NCI-H1417 (cell line): ENCODE measurements at places on chromosomes 12 and 14.

DNA sequence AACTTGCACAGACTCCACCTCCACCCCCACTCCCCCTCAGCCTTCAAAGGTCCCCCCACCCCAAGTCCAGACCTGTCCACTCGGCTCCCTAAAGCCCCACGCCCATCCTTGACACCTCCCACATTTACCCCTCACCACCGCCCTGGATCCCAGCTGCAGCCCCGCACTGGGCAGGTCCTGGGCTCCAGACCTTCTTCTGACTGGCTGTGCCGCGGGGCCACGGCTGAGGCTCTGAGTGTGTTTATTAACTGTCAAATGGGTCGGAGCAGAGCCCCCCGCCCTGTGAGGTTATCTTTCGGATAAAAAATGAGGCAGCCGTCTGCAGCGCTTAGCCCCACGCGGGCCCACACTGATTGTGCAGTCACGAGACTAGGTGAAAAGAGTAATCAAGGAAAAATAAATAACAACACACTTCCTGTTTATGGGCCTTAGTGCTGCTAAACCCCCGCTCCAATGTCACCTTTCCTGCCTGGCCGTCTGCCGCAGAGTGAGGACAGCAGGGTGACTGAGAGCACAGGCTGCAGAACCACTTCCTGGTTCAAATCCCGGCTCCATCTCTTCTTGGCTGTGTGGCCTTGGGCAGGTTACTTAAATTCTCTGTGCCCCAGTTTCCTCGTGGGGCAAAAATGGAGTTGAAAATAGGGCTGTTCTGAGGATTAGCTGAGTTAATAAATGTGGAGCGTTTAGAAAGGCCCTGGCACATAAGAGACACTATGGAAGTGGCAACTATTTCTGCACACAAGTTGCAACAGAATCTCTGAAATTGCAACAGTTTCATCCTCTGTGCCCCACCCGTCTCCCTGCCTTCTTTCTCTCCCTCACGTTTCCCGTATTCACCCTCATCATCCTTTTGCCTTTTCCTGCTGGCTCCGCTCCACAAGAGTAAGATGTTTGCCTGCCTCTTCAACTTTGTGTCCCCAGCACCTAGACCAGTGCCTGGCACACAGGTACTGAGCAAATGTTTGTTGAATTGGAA, 9.4 kb downstream of the SETD1B start:
- DNase-seq, result peak; percentile 40

- peak; percentile 14 for DNase-seq
These were observed 60.1 kb upstream of the RIMBP2 start for GRCh38 chr12:130775953-130776856.

- no peak for DNase-seq
These were observed 63.7 kb downstream of the RFX4 start for GRCh38 chr12:106646472-106646871.

DNA sequence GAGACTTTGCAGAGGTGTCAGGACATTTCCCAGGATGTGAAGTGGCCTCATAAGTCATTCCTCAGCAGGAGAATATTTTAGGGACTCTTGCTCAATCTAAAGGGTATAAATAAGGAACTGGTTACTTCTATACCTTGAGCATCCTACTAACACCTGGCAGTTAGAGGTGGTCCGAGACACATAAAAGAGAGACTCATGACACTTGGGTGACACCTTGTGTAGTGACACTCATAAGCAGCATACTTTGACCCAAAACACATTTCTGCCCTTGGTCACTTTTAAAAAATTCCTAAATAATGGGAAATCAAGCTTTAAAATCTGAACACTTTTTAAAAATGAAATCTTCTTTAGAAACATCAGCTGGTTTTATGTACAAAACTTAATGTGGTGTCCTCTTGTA, 118.4 kb downstream of the KCNMB4 start:
- no peak for DNase-seq

DNA sequence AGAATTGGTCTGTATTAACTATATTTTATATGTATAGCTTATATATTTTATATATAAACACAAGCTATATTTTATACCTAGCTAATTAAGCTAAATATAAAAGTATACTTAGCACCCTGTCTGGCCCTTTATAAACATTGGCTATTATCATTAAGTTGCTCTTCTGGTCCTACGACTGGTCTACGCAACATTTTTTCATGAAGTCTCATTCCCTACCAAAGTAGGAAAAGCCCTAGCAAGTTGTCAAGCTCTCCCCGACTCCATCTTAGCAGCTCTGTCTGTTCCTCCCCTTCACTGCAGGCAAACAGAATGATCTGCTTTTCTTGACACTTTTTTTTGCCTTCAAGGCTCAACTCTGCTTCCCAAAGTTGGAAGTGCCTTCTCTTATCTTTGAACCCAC, 36.7 kb upstream of the ELK3 start:
- DNase-seq, result no peak

GRCh38 chr12:51011955-51012354, 14.2 kb downstream of the SLC11A2 start:
- no peak for DNase-seq

DNA sequence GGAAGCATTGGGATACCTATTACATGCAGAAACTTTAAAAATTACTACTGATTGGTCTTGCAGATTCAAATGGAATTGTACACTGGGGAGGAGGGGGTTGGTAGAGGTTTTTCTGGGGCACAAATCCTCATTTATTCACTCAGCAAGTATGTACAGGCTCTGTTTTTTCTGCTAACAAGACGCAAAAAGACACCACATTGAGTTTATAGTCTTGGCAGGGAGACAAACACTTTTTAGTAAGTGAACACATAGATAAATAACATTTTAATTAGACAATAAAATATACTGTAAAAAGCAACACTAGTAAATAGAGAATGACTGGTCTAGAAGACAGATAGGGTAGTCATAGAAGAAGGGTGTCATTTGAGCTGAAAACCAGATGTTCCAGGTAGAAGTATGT, 23.8 kb downstream of the GLIPR1L2 start:
- no peak for DNase-seq

- DNase-seq, result peak; percentile 33
These were observed 114.6 kb downstream of the PPFIA2 start for GRCh38 chr12:81644503-81644902.

GRCh38 chr14:67666750-67667449, 7.5 kb downstream of the VTI1B start:
- DNase-seq, result peak; percentile 23

- DNase-seq, result no peak
These were observed 14.7 kb downstream of the BTBD7 start for GRCh38 chr14:93317875-93318807.

GRCh38 chr14:84108746-84109457, 1421.0 kb upstream of the FLRT2 start:
- DNase-seq, result no peak

DNA sequence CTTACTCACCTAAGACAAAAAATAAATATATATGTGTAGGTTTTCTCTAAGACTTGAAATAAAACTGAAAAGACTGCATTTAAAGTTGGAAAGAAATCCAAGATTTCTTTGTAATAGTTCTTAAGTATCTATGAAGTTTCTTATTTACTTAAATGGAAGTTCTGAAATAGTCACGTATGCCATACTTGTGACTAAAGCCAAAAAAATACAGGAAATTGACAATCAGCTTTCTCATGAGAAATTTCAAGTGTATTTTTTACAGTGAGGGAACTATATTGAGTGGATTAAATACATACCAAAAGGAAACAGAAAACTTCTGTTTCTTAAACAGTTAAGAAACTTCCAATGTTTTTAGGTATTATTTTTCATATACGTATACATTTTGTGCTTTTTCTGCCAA, 188.1 kb downstream of the DPY19L2 start:
- no peak for DNase-seq

GRCh38 chr14:24938593-24938992, 111.4 kb downstream of the STXBP6 start:
- DNase-seq, result peak; percentile 62

DNA sequence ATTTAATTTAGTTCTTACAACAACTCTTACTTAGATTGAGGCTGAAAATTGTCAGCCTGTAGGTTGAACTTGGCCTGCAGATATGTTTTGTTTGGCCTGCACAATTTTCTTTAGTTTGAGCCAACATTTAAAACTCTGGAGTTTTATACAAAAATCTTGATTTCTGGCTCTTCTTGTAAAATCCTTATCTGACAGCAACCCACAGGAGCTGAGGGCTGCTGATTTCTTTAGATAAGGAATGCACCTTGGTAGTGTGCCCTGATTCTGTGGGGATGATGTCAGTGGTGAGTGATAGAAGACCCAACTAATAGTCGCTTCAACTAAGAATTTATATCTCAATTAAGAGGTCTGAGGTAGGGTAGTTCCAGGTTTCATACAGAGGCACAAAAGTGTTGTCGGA, 49.5 kb downstream of the SOCS2 start:
- no peak for DNase-seq

- DNase-seq, result no peak
These were observed 409.2 kb downstream of the IPO8 start for GRCh38 chr12:30286345-30286926.

DNA sequence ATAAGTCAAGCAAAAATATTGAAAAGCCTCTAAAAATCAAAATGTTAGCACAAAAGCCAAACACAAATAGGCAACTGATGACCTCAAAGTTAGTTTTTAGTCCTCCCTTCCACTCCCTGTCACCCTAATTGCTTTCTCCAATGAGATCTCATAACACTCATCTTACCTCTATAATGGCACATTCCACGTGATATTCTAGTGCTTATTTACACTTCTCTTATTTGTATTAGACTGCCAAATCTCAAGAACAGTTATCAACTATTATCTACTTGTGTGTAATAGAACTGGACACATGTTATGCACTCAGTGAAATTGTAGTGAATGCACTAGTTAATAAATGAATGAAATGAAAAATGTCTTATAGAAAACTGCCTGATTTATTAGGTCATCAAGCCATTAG, 55.5 kb upstream of the AVPR1A start:
- DNase-seq, result no peak

GRCh38 chr14:65826946-65827345, 414.4 kb downstream of the FUT8 start:
- DNase-seq, result no peak

DNA sequence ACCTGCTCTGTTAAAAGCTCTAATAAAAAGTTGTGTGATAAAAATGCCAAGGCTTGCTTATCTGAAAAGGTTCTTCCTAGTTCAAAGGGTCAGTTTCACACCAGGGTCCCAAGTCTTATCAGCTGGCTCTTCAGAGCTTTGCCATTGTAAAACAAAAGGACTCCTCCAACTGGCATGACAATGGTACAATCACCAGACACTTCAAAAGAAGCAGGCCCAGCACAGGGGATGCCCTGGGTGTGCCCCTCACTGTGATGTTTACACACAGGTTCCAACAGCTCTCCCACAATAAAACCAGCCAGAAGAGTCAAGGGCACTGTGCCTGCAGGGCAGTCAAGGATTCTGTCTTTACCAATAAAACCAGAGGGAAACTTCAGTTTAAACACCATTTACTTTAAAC, 78.7 kb downstream of the PRICKLE1 start:
- DNase-seq, result no peak

- DNase-seq, result no peak
These were observed 164.6 kb downstream of the MSRB3 start for GRCh38 chr12:65443038-65443437.

GRCh38 chr14:22386924-22387775, 201.9 kb downstream of the DAD1 start:
- peak; percentile 58 for DNase-seq

- DNase-seq, result peak; percentile 84
These were observed 1.5 kb downstream of the PDZRN4 start for GRCh38 chr12:41189395-41190251.

GRCh38 chr12:3987571-3987970, 114.4 kb upstream of the PARP11 start:
- no peak for DNase-seq

DNA sequence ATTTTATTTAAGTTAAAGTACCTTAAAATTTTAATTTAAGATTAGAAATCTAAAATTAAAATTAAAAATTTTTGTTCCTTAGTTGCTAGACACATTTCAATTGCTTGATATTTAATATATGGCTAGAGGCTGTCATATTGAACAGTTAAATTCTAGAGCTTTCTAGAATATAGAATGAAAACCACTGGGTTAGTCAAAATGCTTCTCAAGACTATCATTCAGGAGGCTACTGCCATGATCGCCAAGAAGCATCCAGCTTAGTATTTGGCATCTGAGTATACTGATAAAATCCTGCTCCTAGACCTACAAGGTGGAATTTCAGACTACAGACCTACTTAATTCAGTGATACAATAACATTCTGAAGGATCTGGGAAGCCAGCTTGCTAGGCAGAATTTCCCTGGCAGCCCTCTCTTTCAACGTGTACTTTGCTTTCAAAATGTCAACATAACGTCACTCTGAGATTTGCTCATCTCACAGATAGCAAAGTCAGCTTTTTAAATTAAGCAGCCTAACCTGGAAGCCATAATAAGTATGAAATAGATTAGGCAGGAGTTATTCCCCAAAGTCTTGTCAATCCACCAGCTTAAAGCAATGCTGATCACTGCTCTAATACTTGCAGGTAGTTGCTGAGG, 525.8 kb downstream of the FSCB start:
- no peak for DNase-seq

GRCh38 chr14:71468701-71469100, 463.5 kb upstream of the RGS6 start:
- no peak for DNase-seq

- DNase-seq, result no peak
These were observed 172.1 kb downstream of the ETNK1 start for GRCh38 chr12:22796941-22797630.

DNA sequence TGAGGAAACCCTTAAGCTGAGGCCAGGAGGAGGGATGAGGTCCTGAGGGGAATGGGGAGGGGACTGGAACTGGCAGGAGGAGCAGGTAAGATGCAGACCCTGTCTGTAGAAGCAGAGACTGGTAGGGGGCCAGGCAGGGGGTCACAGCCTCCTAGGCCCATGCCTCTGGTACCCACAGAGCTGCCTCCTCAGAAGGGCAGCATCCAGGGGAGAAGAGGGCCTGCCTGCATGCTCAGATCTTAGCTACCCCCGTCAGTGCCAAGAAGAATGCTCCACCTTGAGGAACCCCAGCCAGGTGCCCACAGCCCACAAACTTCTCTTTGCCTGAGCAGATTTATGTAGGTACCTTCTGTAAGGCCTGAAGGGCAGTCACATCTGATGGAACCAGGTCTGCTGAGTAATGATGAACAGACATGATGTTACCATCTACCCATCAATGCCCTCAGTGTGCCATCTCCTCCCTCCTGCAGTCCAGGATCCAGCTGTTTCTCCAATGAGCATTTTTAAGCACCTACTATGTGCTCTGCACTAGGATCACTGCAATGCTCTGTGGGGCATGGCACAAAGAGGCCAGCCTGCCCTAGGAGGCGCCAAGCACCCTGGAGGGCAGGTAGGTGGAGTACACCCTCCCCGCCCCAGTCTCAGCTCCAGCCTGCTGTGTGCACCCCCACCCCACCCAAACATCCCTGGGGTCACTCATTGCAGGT, 24.8 kb upstream of the ZFP36L1 start:
- DNase-seq, result no peak
